ENCODE measurements at places on chromosomes 3 and 15.

DNA sequence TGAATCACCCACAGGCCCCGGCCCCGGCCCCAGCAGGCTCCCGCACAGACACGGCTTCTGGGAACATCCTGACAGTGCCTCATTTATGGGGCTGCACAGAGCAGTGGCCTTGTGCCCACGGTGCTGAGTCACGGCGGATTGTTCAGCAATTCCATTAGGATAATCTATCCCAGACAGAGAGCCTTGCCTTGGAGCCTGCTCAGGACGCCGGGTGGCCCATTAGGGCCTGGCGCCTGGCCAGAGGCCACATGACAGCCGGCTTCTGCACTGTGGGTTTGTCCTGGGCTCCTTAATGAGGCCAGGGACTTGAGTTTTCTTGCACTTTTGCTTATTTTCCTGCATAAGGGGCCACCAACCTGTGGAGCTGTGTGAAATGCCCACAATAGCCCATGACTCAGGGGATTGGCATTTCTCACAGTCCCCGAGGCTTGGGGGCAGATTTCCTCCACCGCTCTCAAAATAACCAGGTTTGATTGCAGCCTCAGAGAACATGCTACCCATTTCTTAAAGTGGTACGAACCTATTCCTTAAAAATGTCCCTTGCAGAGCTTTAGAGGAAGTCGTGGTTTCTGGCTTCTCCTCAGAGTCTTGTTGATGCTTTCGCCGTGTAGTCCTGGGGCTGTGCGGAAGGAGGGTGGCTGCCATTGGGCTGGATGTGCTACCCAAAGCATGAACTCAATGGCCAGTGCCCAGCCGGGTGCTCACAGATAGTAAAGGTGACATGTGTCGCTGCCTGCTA is 19.0 kb downstream of the SYNM start:
- DNase-seq = no peak

DNA sequence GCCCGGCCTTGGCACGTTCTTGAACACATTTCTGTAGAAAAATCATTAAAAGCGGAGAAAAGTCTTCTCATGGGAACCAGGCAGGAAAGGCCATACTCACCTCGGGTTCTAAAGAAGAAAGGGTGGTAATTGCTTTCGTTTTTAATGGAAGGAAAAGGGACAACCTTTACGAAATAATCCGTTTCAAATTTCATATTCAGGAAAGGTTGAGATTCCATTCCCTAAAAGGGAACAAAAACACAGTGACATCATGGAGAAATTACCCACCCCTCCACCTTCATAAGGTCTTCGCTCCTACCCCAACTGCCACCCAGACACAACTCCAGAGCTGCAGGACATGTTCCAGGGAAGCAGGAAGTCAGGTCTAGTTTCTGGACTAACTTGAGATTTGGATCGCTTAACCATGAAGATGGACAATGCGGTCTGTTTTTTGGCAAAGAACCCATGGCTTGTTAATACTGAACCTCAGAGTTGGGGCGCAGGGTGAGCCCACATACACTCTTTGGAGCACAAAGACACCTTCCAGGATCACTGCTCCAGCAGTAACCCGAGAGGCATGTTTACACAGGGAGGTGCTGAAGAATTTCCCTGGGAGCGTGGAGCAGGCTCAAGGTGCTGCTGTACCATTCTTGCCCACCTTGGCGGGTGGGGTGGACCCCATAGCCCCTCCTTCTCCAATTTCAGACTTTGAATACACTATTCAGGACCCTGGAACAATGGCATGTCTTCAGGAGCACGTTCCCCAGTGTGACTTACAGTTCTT is 49.2 kb downstream of the SPATA12 start:
- DNase-seq = no peak

DNA sequence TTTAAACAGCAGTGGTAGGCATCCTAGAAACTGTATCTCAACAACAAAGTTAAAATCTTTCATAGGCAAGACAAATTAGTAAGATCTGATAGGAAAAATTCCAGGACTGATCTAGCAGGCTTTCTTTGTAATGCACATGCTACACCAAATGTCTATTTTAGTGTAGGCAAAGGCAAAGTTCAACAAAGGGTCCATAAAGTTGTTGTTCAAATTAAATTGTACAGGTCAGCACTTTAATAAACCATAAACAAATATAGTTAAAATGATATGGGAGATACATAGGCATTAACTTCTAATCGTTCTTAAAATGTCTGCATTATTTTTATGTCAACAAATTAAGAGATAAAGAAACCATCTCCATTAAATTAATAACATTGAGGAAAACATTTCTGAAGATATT is 413.0 kb downstream of the TUSC7 start:
- DNase-seq = no peak

DNA sequence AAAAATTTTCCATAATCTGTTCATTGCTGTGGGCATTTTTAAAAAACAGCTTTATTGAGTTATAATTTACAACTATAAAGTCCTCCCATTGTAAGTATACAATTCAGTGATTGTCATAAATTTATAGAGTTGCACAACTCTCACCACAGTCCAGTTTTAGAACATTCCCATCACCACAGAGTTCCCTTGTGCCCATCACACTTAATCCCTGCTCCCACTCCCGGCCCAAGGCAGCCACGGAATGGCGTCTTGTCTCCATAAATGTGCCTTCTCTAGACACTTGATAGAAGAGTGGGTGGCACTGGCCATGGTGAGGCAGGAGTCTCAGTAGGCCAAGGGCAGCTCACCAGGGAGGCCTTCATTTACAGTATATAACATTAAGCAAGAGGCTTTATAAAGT is 6.3 kb downstream of the TSEN2 start:
- DNase-seq = no peak

GRCh38 chr3:143450632-143451031 is 331.1 kb downstream of the CHST2 start:
- no peak for DNase-seq

GRCh38 chr15:37638116-37638515 is 296.3 kb upstream of the TMCO5A start:
- no peak for DNase-seq

DNA sequence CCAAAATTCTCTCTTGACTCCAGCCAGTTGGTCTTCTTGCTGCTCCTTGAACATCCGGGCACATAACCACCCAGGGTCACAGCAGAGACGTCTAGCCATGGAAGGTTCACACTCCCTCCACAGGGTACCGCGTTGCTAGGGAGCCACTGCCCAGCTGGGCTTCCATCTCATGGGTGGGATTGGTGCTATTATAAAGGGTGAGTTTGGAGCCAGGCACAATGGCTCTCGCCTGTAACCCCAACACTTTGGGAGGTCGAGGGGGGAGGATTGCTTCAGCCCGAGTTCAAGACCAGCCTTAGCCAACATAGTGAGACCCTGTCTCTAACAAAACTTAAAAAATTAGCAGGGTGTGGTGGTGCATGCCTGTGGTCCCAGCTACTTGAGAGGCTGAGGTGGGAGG is 17.5 kb upstream of the SKOR1 start:
- no peak for DNase-seq

GRCh38 chr3:49535971-49536874 is 18.1 kb upstream of the BSN start:
- no peak for DNase-seq

- no peak for DNase-seq
Measured at GRCh38 chr3:5186089-5186857, 1.2 kb upstream of the EDEM1 start.

- no peak for DNase-seq
Measured at GRCh38 chr3:186966406-186966805, 36.1 kb downstream of the ST6GAL1 start.

DNA sequence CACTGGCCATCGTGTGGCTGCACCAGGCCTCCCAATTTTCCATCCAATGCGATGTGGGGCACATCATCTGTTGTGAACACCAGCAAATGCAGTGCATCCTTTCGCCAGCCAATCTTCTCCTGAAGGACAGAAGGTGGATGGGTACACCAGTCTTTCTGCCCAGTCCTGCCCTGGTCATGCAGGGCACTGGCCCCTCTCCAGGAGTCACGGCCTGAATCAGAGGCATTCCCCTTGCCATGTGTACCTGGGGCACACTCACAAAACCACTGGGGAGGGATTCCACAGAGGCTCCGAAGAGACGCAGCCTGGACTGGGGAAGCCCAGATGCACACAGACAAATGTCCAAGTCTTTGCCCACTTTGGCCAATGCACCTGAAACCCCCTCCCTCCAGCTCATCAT is 65.8 kb downstream of the ITGB5 start:
- no peak for DNase-seq

DNA sequence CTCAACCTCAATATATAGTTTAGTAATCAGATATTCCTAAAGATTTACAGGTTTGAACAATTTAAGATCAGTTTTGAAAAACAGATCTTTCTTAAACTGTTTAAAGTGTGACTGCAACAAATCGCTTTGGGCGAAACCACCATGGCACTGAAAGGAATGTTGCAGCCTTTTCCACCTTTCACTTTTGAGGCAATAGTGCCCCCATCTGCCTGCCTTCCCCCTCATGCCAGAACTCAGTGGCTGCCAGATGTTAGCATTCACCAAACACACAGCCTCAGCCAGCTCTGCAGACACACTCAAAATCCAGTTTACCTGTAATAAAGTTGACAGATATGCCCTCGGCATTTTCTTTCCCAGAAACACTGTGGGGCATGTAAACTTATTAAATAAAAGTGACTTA is 3.3 kb downstream of the LYSMD4 start:
- DNase-seq = no peak

- no peak for DNase-seq
Measured at GRCh38 chr3:64861684-64862083, 173.9 kb upstream of the ADAMTS9 start.

DNA sequence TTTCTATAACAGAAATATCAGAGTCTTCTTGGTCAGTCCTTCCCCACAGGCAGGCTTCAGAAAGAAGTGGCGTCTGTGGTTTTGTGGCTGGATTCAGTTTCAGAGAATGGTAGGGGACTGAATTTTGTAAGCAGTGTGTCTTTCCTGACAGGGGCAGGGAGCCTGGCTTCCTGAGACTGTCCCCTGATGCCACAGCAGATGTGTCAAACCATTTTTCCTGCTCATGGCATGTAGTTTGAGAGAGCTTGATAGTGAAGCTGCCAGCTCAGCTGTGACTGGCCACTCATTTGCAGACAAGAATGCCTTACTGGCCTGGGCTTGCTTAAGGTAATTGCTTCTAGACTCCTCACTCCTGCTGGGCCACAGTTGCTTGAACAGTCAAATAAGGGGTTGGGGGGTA is 26.4 kb downstream of the LARS2 start:
- DNase-seq = no peak

DNA sequence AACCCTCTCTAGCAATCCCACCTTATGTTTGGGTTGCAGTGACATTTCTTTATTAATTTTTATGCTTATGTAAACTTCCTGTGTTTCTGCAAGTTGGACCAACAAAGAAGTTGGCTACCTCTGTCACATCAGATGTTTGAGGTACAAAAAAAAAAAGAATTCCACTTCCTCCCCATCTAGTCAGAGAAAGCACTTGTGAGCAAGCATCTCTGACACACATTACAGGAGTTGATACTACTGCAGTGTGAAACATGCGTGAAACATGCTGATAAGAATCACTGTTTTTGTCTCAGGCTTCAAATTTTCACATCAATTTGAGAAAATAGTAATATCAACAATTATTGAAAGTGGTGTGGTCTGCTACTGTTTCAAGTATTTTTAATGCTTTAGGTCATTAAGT is 1.3 kb downstream of the SCAANT1 start:
- peak; percentile 3 for DNase-seq

- no peak for DNase-seq
Measured at GRCh38 chr15:52762621-52763020, 27.5 kb downstream of the ONECUT1 start.

- DNase-seq = no peak
Measured at GRCh38 chr15:25556136-25556535, 117.3 kb upstream of the UBE3A start.

DNA sequence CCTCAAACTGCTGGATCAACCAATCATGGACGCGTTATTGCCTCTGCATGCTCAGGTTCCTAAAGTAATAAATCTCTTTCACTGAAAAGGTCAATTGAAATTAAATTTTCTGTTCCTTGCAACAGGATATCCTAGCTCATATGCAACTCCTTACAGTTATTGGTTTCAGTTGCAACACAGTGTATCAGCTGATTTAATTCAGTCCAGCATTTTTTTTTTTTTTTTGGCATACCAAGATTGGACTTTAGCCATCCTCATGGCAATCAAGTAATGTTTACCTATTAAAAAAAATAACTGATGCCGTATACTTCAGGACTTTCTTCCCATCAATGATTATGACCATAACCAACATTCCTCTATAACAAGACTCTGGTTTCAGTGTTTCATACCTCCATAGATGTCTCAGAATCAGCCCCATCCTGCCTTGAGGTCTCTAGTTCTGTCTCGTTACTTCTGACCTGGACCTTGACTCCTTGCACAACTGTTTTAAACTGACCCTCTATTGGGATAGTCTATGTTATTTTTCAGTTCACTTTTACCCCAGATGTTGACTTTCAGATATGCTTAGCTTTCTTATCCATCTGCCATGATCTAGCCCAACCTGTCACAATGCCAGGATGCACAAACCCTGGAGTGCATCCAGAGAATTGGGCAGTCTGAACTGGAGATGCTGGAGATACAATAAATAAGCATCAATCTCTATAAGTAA is 265.0 kb upstream of the GADL1 start:
- DNase-seq = no peak

DNA sequence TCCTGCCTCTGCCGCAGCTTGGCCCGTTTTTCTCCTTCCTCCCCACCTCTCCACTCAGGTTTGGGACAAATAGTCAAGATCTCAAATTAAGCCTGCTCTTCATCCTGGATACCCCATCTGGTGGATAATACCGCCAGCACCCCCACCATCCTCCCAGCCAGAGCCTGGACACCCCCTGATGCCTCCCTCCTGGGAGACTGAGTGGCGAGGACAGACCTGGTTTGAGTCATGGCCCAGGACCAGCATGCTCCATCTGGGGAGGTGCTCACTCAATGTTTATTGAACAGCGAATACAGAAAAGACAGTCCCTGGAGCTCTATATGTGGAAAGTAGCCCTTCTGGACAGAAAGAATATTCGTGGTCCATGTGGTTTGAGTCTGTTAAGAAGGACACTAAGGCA is 23.3 kb downstream of the CTSH start:
- no peak for DNase-seq

- no peak for DNase-seq
Measured at GRCh38 chr15:78421238-78421965, 16.6 kb upstream of the IREB2 start.
